ENCODE measurements at places on chromosomes 1 and 21.

DNA sequence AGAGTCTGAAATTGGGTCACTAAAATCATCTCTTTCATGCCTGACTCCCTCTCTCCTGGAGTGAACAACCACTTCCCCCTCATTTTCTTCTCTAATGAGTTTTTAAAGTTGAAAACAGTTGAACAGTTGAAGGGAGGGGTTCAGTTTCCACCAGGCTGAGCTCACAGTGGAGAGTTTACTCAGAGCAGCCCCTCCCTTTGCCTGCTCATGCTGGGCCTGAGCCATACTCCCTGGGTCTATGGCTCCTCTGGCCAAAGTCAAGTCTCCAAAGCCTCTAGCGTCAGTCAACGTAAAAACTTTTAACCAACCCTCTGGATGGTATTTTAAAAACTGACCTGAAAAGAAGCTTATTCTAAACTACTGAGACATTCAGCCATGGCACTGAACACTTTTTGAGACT, 100.8 kb upstream of the RNPC3 start:
- no peak for DNase-seq

DNA sequence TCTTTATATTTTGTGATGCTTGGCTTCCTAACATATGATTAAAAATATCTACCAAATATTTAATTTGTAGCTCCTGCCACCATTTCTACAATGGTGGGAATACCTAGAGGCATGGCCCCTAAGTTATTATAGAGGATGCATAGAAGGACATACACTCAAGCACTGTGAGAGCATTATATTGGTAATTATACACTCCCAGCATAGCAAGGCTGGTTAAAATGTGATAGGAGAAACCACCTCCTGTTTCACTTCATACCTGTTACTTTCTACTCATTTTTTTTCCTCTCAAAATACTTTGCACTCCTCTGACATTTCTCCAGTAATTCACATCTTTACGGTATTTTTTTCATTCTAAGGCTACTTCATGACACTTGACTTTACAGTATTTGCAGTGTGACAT, 92.9 kb downstream of the HS2ST1 start:
- no peak for DNase-seq

GRCh38 chr1:168499688-168500049, 44.1 kb downstream of the XCL2 start:
- DNase-seq = no peak

GRCh38 chr1:20632386-20632785, 872 bp upstream of the PINK1 start:
- DNase-seq = no peak
